ENCODE measurements at places on chromosomes 7 and 10. TPM values are rescaled to one million over a fixed set of nuclear protein-coding genes. Genes with fewer than 3 reads are reported as not detected.

DNA sequence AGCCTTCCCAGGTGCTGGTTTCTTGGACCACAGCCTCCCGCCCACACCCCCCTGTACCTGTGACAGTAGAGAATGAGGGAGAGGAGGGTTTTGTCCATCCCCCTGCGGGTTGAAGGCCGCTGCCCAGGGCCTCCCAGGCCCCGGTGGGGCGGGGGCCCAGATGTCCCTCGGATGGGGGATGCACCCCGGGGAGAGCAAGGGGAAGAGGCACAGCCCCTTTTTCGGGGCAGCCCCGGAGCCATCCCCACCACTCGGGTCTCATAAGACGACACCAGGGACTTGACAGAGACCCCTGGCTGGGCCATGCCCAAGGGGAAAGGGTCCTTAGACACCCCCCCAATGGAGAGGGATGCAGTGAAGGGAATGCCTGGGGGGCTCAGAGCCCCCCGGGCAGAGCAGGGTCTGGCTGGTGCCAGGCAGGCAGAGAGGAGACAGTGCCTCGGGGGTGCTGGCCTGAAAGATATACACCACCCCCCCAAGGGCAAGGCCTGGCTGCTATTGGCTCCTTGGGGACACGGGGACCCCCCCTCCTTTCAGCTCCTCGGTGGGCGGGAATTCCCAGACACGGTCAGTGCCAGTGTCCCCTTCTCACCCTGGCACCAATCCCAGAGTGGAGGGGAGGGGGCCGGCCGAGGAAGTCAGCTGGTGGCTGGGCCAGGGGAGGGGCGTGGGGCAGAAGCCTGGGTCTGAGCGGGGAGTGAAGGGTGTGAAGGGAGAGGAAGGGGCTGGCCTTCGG is 3.7 kb upstream of the SPACDR start:
- DNase-seq = no peak

- DNase-seq = no peak
These were observed 115.2 kb downstream of the TBXAS1 start for GRCh38 chr7:139944248-139944647.

- no peak for DNase-seq
These were observed 34.3 kb upstream of the HERPUD2 start for GRCh38 chr7:35729061-35729783.

DNA sequence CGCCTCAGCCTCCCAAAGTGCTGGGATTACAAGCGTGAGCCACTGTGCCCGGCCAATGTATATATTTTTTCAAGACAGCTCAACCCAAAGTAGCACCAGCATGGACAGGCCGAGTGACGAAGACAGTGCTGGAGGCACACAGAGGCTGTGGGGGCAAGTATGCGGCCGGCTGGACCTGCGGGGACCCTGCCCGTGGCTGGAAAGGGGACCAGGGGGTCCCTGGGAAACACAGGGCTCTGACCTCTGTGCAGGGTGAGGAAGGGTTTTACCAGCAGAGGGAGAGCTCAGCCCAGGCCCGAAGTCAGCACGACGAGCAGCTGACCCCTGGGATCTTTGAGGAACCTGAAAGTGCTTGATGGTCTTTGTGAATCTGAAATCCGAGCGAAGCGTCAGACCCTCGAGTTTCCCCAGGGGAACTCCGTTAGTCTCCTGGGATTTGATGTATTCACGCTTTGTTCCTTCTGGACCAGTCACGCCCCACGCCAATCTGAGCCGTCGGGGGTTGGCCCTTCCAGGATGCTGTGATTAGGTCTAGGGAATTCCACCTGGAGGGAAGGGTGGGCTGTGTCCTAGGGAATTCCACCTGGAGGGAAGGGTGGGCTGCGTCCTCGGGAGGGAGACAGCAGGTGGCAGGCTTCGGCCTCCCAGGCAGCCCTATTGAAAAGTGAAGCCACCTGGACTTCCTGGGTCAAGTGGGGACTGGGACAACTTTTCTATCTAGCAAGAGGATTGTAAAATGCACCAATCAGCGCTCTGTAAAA is 10.9 kb upstream of the ZFAND2A start:
- DNase-seq = no peak

GRCh38 chr10:113553149-113553548 is 296 bp downstream of the HABP2 start:
- no peak for DNase-seq

GRCh38 chr10:36171953-36172940 is 530.2 kb upstream of the FZD8 start:
- DNase-seq = no peak

RAB19 gene
- not detected for total RNA-seq

FFAR4 gene
- total RNA-seq = not detected

CASTOR2 gene
- 67.8 TPM for total RNA-seq

CTTNBP2 gene
- total RNA-seq = 4.6 TPM

GIMAP6 gene
- 21.5 TPM for total RNA-seq

HOXA2 gene
- 0.33 TPM for total RNA-seq

Data from right atrium auricular region (tissue), 2 donors.